ENCODE measurements at places on chromosomes 5 and 9.

- no peak for DNase-seq
These were observed 7.0 kb downstream of the CDC42SE2 start for GRCh38 chr5:131270809-131271208.

GRCh38 chr9:137607141-137607857 lies 1.8 kb downstream of the ARRDC1 start:
- DNase-seq = no peak

- DNase-seq = peak; percentile 96
These were observed at the start of gene TUSC1 for GRCh38 chr9:25678147-25678666. TSS of gene TUSC1 (minus strand) at chr9:25678444. CDS start at chr9:25678312, 132 bp downstream.

GRCh38 chr5:63963080-63963735 lies 963 bp upstream of the HTR1A start:
- DNase-seq = no peak

GRCh38 chr5:116773926-116774325 lies 199.3 kb upstream of the SEMA6A start:
- DNase-seq = no peak

- no peak for DNase-seq
These were observed 30.1 kb upstream of the MUSK start for GRCh38 chr9:110638381-110638954.

DNA sequence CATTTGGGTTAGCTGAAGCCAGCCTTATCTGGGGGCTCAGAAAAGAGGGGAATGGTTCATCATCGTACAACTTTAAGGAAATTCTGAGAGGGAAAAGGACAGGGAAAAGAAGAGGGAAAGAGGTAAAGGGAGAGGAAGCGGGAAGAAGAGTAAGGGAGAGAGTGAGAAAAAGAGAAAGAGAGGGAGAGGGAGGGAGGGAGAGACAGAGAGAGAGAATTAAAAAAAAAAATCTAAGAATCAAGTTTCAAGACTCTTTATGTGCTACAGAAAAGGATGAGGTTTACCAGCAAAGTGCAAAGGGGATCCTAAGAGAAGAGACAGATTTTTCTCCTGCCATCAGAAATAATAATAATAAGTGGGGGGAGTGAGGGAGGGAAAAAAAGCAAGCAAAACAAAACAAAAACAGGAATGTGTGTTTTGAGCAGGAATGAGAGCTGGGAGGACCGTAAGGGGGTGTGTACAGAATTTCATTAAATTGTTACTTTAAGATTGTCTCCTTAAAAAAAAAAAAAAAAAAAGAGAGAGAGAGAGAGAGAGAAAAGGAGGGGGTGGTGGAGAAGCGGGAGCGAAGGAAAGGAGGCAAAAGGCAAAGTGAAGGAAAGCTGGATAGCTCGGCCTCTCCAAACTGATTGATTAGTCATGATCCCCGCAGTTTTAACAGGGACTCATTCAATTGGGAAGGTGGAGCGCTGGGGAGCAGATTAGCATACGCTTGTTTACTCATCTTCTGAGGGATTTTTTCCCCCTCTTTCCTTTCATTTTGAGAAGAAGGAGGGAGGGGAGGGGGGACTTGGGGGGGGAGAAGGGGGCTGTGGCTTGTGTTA lies 438 bp upstream of the PAPPA start:
- DNase-seq = no peak

- DNase-seq = no peak
These were observed 130.0 kb downstream of the PIP5K1B start for GRCh38 chr9:68834931-68835520.

- DNase-seq = no peak
These were observed 32.1 kb upstream of the GCNT1 start for GRCh38 chr9:76426807-76427419.

DNA sequence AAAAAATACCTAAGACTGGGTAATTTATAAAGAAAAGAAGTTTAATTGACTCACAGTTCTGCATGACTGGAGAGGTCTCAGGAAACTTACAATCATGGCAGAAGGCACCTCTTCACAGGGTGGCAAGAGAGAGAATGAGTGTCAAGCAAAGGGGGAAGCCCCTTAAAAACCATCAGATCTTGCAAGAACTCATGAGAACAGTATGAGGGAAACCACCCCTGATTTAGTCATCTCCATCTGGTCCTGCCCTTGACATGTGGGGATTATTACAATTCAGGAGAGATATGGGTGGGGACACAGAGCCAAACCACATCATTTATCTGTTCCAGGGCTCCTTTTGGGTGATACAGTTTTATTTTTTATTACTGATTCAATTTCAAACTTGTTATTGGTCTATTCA lies 23.2 kb upstream of the ADAMTS16 start:
- DNase-seq = no peak

DNA sequence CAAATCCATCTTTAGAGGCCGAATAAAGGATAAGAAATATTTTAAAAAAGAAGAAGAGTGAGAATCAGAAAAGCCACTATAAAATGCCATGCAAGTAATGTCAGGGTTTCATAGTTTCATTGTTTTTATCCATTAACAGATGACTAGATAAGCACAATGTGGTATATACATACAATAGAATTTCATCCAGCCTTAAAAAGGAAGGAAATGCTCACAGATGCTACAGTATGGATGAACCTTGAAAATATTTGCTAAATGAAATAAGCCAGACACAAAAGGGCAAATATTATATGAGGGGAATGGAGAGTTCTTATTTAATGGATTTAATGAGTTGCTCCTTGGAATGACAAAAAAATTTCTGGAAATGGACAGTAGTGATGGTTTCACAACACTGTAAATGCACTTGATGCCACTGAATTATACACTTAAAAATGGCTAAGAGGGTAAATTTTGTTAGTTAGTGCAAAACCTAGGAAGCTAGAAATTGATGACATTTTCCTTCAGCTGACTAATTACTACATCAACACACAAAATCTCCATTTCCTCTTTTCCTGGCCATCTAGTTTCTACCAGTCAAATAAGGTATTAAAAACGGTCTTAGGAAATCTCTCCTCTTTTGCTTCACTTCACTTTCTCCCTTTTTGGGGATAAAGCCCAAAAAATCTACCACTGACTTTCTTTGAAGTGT lies 86.6 kb downstream of the GNA14 start:
- DNase-seq = no peak

GRCh38 chr9:123483191-123483803 lies 127.3 kb downstream of the CRB2 start:
- no peak for DNase-seq

- no peak for DNase-seq
These were observed 8.7 kb downstream of the GAPT start for GRCh38 chr5:58499941-58500340.

GRCh38 chr9:109121232-109121796 lies 1.6 kb upstream of the TMEM245 start:
- no peak for DNase-seq

DNA sequence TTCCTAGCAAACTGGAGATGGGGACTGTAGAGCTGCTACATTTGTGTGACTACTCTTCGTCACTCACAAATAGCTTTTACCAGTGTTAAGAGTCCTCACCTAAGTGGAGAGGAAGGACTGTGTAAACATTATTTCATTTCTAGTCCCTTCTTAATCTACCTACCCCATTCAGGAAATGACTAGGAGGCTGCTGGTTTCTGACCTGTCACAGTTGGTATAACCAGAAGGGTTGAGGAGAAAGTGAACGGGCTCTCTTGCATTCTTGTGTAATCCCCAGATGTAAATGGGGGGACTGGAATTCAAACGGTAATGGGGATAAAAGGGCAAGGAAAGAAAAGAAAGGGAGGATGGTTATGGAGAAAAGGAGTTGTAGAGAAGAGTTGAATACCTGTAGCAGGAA lies 35.4 kb upstream of the BNIP1 start:
- no peak for DNase-seq

GRCh38 chr5:173383711-173384110 lies 55.5 kb upstream of the STC2 start:
- no peak for DNase-seq

DNA sequence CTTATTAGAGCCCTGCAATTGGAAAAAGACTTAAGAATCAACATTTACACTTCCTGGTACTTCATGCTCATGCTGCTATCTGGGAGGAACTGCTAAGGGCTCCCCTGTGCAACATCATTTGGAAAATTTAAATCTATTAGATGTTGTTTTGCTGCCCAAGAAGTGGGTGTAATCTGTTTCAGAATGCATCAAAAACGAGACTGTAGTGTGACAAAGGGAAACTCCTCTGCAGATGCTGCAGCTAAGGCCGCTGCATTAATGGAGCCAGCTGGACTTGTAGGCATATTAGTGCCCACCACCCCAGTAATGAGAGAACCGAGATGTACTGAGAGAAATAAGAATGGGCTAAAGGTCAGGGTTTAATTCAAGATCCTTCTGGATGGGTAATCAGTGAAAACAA lies 11.1 kb upstream of the PAIP1 start:
- DNase-seq = no peak

GRCh38 chr9:20592673-20593072 lies 29.6 kb downstream of the MLLT3 start:
- no peak for DNase-seq

- no peak for DNase-seq
These were observed 40.2 kb downstream of the TMEM232 start for GRCh38 chr5:110686270-110686669.

- DNase-seq = no peak
These were observed 220.7 kb upstream of the TMEM161B start for GRCh38 chr5:88489364-88489763.

DNA sequence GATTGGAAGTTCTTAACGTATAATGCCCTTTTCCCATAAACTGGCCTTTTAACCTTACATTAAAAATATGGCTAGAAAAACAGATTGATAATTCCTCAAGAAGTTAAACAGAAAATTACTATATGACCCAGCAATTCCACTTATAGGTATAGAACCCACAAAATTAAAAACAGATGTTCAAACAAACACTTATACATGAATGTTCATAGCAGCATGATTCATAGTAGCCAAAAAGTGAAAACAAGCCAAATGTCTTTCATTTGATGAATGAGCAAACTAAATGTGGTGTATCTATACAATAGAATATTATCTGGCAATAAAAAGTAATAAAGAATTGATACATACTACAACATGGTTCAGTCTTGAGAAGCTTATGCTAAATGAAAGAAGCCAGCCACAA lies 35.5 kb downstream of the POU5F2 start:
- no peak for DNase-seq

- DNase-seq = no peak
These were observed 319.2 kb upstream of the MPDZ start for GRCh38 chr9:13598738-13599137.

- no peak for DNase-seq
These were observed 1.5 kb upstream of the TMED7 start for GRCh38 chr5:115627295-115627865.

DNA sequence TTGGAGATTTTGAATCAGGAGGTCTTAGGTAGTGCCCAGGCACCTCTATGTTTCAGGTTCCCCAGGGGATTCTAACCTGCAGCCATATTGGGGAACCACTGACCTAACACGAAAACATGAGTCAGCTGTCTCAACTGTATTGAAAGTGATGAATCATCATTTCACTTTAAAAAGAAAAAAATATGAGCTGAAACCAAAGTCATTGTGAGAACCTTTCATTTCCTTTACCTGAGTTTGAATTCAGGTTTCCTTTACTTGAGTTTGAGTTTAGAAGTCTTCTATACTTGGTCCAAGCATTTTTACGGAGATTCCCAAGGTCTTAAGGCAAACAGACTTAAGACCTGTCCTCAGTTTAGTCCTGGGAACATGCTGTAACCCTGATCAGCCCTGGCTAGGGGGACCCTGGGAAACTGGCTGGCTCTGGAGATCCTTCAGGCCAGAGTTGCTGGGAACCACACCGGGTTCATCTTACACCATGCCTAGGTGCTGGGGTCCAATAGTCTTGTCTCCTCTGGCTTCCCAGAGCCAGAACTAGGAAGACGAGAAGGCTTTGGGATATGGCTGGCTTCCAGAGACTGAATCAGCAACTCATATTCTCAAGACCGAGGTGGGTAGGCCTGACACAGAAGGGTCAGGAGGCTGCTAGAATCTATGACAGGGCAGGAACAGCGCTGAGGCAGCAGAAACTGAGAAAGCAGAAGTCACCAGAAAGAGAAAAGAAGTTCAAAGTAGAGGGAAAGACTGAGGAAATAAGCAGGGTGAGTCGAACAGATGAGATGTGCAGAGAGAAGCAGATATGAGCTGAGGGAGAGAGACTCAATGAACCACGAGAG lies 16.4 kb upstream of the PDCD1LG2 start:
- DNase-seq = no peak

DNA sequence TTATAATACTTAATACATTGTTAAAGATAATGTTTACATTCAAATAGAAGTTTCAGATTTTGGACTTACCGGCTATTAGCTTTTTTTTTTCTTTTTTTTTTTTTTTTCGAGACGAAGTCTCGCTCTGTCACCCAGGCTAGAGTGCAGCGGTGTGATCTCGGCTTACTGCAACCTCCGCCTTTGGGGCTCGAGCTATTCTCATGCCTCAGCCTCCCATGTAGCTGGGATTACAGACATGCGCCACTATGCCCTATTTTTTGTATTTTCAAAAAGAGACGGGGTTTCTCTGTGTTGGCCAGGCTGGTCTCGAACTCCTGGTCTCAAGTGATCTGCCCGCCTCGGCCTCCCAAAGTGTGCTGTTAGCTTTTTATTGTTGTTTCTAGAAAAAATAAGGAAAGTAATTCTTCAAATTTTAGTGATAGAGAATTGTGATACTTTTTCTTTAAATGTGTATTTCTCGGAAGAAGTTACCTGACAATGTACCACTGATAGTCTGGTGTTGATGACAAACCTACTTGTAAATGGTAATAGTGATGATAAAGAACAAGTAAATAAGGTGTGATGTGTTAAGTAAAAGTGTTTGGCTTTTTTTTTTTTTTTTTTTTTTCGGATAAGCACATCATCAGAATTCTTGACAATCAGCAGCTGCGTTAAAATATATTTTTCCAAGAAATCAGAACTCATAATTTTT lies 2.7 kb downstream of the CDC42SE2 start:
- DNase-seq = no peak

DNA sequence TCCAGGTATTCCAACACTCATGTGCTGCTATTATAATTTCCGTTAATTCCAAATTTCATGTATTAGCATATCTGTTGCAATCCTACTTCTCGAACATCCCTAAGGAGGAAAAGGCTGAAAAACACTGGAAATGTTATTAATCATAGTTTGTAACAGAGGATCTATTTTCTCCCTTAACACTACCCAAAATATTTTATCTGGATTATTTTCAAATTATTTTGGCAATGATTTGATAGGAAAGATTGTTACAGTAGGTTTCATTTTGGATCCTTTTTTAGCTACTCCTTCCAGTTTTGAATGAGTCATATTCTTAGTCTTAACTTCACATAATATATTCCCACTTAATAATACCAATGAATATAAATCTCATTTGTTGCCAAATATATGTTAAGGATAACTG lies 13.9 kb upstream of the NAA35 start:
- no peak for DNase-seq

- DNase-seq = no peak
These were observed 85.3 kb upstream of the ADRB2 start for GRCh38 chr5:148740966-148741742.

DNA sequence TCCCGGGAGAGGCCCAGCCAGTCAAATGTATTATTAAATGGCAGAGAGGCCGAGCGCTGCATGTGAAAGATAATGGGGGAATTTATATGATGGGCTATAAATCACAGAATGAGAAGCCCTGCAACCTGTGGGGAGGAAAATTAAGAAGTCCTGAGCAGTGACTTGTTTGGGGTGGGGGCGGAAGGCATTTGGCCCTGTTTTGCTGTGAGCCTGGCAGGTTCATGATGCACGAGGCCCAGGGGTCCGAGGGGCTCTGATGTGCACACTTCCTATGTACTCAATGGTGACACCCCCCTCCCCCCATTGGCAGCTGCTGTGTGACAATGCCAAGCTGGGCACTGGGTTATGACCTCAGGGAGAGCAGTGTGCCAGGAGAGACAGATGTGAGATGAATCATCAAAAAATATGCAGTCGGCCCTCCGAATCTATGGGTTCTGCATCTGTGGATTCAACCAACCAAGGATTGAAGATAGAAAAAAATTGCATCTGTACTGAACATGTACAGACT lies 13.7 kb upstream of the DAB2IP start:
- no peak for DNase-seq

- no peak for DNase-seq
These were observed 39.7 kb upstream of the POC5 start for GRCh38 chr5:75756981-75757380.
